ENCODE measurements at places on chromosomes 1 and 21. TPM values are rescaled to one million over a fixed set of nuclear protein-coding genes. Genes with fewer than 3 reads are reported as not detected.

- DNase-seq, result no peak
Measured at GRCh38 chr1:204344665-204345355, 14.9 kb downstream of the PLEKHA6 start.

- no peak for DNase-seq
Measured at GRCh38 chr1:241963722-241964121, 6.2 kb downstream of the BECN2 start.

DNA sequence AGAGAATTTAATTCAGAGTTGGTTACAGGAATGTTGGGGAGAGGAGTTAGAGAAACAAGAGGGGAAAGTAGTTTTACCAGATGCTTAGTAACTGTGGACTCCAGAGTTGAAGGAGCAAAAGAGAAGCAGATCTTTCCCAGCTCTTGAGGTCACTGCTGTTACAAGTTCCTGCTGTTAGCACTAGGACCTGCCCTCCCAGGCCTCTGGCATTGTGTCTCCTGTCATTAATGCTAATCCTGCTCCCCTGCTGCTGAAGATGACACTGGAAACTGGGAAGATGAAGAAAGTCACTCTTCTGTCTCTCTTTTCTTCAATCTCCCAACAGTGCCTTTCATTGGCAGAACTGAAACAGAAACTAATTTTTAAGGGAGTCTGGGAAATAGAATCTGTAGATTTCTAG, 845.6 kb downstream of the ADGRL2 start:
- no peak for DNase-seq

GRCh38 chr1:30764396-30764795, 6.8 kb upstream of the LAPTM5 start:
- DNase-seq, result no peak

DNA sequence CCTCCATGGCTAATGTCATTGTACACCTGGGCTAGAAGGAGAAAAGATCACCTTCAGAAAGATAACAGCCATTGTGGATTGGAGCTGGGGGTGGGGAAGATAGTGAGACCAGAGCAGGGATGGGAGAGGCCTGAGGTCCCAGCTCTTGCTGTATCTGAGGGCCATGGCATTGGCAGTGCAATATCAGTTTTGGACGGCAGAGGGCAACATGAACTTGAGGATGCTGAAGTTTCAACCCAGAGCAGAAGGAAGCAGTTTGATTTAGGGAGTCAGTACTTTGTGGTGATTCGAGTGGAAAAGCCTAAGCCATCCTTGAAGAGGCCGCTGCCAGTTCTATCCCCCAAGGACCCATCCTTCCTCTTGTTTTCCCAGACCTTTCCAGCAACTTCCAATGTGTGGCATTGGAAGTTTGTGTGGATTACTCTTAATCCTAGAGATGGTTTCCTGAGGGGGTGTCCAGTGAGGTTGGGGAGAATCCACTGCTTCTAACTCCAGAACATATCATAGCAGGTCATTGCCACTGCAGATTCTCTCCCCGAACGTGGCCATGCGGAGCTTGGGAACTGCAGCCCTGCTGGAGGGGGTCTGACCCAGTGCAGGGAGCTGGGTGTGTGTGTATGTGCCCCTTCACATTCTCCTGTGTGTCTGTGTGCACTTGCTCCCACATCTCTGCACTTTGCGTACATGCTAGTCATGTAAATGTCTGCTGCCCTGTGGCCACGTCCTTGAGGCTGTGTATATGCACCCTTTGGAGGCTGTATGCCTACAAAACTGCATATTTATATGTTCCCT, 24.1 kb downstream of the SLC26A9 start:
- peak; percentile 82 for DNase-seq

- no peak for DNase-seq
Measured at GRCh38 chr1:51551848-51552296, 32.8 kb upstream of the EPS15 start.

The NBPF1 gene
- total RNA-seq, result 12.2 TPM

The TNFAIP8L2 gene
- total RNA-seq, result 1.4 TPM

The IGSF9 gene
- total RNA-seq, result 0.79 TPM

The AADACL4 gene
- total RNA-seq, result not detected

The FAM72D gene
- not detected for total RNA-seq

The MIXL1 gene
- not detected for total RNA-seq

The FMOD gene
- total RNA-seq, result 9.6 TPM
